ENCODE measurements at places on chromosomes 4 and X.

GRCh38 chr4:111475666-111476065, 669.6 kb upstream of the FAM241A start:
- DNase-seq: no peak

DNA sequence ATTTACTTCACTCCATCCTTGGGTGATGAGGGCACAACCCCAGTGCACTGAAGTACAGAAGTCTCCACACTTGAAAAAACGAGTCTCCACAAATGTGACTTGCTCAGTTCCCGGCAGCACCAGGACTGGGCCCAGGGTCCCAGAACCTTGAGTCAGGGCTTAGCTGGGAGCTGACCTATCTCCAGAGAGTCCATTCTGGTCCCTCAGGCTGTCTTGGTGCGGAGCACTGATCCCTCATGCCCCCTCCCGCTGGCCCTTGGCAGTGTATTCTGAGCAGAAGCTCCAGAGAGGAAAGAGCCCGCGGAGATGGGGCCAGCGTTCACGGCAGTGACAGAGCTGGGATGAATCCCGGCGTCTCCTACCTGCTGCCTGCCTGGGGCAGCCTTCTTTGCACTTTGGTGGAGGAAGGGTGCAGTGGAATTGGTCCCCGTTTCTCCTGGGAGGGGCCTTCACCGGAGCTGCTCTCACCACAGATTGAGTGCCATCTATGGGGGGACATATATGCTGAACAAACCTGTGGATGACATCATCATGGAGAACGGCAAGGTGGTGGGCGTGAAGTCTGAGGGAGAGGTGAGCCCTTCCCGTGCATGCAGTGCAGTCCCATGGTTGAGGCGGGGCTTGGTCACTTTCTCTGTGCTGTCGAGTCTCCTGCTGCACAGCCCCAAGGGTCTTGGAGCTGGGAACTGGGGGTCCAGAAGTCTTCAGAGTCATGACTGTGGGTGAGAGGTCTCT, 3.2 kb upstream of the FAM50A start:
- DNase-seq: no peak

GRCh38 chr4:81620442-81620841, 148.7 kb upstream of the RASGEF1B start:
- no peak for DNase-seq

DNA sequence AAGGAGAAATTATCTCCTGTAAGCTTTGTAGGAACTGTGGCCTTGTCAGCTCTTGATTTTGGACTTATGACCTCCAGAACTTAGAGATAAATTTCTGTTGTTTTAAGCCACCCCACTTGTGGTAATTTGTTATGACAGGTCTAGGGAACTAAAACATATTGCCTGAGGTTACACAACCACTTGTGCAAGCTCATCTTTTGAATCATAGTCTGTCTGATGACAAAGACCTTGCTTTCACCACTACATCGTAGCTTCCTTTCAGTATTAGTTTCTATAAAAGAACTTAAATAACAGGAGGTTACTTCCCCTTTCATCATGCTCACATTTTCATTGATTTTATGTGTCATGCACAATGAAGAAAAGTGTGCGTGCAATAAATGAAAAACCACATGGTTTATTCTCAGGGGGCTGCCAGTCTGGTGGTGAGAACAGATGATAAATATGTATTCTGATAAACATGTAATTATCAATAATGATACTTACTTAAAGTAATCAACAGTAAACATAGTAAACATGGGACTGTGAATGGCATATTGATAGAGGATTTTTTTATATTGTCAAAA, 690.0 kb upstream of the HS3ST1 start:
- no peak for DNase-seq

DNA sequence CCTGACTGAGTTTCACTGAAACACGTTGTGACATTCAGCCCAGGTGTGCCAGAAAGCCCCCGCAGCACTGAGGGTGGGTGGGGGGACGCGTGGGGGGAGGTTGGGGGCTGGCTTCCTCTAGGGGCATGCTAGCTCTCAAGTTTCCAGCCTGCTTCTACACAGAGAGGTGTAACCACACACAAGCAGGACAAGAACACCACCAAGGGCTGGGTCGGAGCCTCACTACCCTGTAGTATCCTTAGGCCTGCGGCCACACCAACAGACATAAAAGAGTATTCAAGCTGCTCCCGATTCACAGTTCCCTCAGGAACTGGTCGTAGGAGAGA, 1.8 kb downstream of the USP46 start:
- DNase-seq: no peak

DNA sequence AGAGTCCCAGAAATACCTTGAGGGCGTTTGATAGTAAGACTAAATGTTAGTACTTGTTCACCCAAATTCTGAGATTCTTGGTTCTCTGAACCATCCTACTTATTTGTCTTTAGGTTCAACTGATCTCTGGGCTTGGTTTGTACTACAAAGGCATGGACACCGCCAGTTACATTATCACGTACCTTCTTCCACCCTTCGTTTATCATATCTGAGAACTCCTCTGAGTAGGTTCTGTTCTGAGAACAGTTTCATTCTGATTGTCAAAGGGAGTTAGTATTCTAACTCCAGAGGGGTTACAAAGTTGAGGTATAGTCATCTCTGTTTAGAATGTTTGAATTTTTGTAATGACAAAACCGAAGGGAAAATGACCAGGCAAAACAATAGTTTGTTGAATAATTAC, 19.3 kb downstream of the ZFX start:
- no peak for DNase-seq

GRCh38 chr4:132660181-132660580, 488.9 kb upstream of the PCDH10 start:
- DNase-seq: no peak

GRCh38 chrX:34956916-34957315, 14.3 kb downstream of the FAM47B start:
- DNase-seq: no peak
